Pons (tissue), 1 donor: ENCODE measurements at places on chromosomes 7 and 10.

GRCh38 chr7:148819697-148820360 is 64.3 kb downstream of the EZH2 start:
- DNase-seq: no peak

DNA sequence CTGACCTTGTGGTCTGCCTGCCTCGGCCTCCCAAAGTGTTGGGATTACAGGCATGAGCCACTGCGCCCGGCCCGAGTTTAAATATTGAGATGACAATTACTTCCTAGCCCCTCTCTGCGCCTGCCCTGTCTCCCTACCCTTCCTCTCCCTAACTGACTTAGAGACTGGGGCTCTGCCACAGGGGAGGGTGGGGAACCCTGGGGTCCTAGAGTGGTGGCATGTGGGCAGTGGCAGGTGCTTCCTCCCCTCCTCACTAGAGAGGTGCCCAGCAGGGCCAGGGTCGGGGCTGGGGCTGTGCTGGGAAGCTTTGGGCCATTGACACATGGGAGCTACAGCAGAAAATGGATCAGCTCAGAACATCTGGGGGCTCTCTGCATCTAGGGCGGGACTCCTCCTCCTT is 7.0 kb upstream of the ACHE start:
- DNase-seq: no peak

DNA sequence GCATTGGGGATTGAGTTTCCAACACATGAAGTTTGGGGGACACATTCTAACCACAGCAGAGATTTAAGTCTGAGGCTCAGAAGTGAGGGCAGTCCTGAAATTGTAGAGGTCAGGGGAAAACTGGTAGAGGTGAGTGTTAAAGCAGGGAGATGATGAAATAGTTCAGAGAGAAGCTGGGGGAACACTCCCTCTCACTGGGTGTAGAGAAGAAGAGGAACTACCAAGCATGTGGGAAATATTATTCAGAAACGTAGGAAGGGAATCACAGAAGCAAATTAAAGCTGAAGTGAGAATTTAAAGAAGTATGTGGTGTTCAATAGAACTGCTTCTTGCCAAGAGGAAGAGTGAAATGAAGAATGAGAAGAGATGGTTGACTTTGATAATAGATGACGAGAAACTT is 121.5 kb upstream of the FAM3C start:
- no peak for DNase-seq

- DNase-seq: no peak
Observed at GRCh38 chr7:117974891-117975290, 101.7 kb upstream of the CTTNBP2 start.

DNA sequence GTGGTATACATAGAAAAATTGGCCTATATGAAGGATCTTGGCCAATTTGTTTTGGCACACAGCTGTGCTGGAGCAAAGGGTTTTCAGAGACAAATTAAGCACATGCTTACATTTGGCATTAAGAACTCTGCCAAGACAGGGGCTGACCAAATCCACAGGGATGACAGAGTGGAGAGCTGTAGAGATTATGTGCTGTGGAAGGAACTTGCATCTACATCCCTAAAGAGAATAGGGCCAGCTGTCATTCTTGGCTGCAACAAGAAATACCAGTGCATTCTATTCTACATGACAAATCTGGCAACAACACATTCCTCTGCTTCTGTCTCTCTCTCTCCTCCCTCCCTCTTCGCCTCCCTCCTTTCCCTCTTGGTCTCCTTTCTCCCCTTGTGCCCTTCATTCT is 75.6 kb downstream of the POM121L12 start:
- no peak for DNase-seq

DNA sequence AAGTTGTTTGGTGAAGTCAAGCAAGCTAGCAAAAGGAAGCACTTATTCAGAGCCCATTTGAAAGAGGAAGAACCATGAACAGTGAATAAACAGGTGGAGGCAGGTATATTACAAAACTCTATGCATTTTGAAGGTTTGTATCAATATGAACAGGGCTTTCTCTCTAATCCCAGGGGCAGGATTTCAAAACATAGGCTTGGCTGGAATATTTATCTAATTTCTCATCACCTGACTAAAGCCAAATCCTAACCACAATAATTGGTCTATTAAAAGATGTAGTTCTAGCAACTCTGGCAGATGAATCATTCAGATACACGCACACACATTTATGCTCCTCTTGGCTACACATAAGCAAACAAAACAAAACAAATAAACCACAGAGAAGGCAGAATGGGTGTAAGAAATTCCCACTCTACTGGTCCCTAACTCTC is 554.4 kb downstream of the INHBA start:
- no peak for DNase-seq

DNA sequence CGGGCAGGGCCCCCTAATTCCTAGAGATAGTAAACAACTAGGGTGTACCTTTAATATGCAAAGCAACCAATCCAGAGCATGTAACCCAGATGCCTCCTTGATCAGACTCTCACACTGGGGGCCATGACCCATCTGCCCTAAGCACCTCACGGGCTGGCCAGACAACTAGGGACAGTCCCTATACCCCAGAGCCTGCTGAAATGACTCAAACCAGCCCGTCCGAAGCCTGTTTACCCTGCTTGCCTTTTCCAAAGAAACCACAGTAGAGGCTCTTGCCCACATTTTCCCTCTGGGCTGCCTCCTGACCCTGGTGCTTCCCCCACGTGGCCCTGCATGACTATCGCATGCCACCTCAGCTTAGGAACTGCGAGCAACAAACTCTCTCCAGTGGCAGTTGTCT is 46.2 kb downstream of the RGS10 start:
- DNase-seq: no peak

- DNase-seq: peak; percentile 43
Observed at GRCh38 chr10:71475243-71475871, 78.6 kb downstream of the CDH23 start.

- no peak for DNase-seq
Observed at GRCh38 chr7:29042824-29043231, 84.7 kb upstream of the TRIL start.

DNA sequence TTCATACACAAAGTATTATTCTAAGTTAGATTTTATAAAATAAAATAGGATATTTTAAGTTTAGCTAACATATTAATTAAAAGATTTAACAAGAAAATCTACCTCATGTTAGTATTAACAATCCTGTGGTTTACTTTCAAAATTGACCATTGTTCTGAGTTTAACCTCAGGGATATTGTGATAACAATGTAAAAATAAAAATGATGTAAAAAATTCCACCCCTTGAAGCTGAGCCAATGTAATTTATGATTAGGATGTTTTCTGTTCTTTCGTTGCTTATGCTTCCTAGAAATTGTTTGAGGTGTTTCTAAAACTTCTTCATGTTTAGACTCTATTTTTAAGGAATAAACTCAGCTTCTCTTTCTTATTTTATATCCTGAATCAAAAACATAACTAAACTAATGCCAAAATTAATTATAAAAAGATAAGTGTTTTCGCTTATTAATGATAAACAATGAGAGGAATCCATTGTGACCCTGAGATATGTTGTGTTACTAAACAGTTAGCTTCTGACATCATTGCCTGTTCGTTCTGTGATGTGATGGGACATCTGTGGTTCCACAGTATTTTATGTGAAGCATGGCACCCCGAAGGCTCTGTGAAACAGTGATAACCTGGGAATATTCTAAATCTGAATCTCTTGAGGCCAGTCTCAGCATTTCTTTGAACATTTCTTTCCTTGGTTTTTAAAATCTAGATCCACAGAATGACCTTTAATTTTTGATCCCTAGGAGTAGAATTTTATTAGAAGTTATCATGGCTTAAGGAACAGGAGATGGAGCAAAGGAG is 340.8 kb downstream of the ARL4A start:
- no peak for DNase-seq

GRCh38 chr10:21523557-21524008 is 1.9 kb downstream of the SKIDA1 start:
- DNase-seq: peak; percentile 42

GRCh38 chr10:21078410-21079329 is 181.6 kb upstream of the NEBL start:
- DNase-seq: peak; percentile 80

DNA sequence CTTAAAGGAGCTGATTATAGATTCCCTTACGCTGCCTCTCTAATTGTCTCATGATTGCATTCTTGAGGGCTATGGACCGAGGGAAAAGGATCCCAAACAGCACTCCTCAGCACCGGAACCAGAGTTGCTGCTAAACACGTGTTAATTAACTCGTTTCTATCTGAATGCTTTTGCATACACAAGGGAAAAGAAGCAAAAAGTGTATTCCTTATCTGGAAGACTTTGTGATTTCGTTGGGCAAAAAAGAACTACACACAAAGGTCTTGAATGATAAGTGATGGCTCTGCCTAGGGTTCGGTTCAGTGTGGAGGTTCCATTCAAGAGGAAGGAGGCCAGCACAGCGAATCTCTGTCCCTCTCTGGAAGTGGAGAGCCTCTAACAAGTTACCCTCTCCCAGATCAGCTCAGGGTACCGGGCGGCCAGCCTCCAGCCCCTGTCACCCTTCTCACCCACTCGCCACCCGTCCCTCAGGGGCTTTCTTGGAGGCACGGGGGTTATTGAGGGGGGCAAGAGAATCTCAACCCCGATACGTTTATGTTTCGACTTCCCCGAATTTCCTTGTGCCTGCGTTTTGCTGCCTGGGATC is 515 bp upstream of the SLC4A2 start:
- peak; percentile 69 for DNase-seq

GRCh38 chr7:26443751-26444150 is 152.1 kb downstream of the SNX10 start:
- DNase-seq: no peak

DNA sequence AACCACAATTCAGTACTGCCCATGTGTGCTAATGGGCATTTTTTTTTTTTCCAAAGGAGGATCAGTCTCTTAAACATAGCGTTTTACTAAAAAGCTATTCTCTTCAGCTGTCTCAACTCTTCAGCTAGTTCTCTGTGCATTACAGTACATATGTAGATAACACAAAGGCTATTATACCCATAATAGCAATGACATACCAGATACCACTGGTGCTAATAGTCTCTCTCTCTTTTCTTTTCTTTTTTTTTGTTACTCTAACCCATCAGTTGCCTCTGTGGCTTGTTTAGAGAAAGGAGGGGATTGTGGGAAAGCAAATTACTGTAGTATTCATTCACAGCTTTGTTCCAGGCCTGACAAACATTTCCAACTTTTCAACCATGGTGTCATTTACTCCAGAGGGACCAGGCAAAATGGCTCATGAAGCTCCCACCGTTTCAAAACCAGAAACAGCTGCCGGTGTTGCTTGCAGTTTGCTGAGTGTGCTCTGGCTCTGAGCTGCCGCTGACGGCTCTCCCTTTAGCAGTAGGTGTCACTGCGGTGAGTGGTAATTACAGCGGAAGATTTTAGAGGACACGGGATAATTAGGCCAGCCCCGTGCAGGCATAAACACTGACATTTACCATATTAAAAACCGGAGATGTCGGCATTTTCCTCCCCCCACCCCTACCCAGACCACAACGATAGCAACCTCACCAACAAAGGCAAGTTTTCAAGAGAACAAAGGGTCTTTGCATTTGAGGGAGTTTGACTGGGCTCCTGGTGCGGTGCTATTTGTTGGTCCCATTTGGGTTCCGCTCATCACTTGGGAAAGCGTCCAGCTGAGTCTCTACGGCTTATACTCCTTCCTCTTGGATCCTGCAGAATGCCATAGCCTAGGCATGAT is 1005.5 kb downstream of the KCNMA1 start:
- DNase-seq: no peak

GRCh38 chr7:26309089-26309488 is 17.4 kb downstream of the SNX10 start:
- no peak for DNase-seq

GRCh38 chr7:38335128-38335491 is 61.7 kb upstream of the TARP start:
- DNase-seq: peak; percentile 71

DNA sequence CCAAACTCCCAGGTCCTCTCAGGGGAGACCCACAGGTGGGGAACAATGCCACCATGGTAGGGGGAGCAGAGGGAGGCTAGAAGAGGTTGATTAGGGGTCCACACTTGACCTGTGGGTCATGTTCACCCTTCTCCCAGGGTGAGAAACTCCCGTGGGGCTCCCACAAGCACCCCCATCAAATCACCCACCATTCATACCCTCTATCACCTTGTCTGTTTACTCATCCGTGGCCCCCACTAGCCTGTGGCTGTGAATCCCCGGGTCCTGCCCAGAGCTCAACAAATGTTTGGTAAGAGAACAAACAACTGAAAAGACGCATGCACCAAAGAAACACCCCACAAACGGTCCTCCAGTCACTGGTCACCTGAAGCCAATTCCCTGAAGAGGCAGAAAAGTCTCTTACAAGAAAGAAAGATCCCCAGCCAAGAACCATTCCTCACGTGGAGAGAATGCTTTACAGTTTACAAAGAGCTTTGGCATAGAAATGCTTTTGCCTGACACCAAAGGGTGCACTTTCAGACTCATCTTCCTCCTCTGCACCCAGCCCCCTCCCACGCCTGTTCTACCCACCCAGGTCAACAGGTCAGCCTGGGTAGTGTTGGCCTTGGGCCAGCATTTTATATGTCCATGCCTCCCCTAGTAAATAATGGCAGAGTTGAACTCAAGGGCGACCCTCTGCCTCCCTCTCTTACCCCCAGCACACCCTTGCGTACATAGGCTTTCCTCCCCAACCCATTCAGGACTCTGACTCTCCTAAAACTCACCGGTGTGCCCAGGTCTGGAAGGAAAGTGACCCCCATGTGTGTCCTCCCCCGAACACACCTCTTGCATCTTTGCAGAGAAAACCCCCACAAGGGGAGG is 1.9 kb downstream of the ZCCHC24 start:
- DNase-seq: no peak

- no peak for DNase-seq
Observed at GRCh38 chr10:97827702-97828291, 21.8 kb upstream of the GOLGA7B start.

- DNase-seq: peak; percentile 63
Observed at GRCh38 chr7:95886501-95887090, 114.2 kb downstream of the DYNC1I1 start.

- no peak for DNase-seq
Observed at GRCh38 chr10:111439034-111439842, 362.4 kb downstream of the ADRA2A start.

- DNase-seq: peak; percentile 57
Observed at GRCh38 chr10:119207713-119208552, 562 bp downstream of the GRK5 start.

DNA sequence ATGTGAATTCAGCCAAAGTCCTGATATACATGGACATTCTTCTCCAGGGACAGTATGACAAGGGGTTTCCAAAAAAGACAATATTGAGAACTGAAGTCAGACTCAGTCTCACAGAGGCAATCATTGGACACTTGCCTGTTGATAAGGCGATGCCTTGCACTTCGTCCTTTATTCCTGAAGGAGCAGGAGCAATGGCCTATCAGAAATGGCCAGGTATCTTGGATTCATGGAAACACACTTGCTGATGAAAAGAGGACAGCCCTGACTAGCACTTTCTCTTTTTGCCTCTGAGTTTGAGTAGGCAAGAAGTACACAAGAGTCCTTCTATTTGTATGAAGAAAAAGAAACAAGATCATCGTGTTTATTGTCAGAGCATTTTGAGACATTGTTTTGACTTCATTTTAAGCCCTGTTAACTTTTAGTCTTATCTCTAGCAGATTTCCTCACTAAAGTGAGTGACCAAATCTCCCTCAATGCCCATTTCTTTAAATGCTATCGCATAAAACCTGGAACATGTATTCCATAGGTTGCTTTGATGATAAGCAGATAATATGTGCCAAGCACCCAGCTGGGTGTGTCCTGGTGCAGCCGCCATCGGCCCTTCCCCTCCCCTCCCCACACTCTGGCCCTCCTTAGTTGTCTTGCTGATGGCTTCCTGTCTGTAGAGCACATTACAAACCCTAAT is 26.6 kb downstream of the ST8SIA6 start:
- DNase-seq: no peak

GRCh38 chr7:24907311-24907886 is 72.6 kb downstream of the OSBPL3 start:
- DNase-seq: no peak
